ENCODE measurements at places on chromosomes 5 and 9.

- DNase-seq, result no peak
These were observed 267.3 kb downstream of the IRX1 start for GRCh38 chr5:3862906-3863305.

GRCh38 chr9:104092875-104093600 is 1.1 kb upstream of the SMC2 start:
- no peak for DNase-seq

DNA sequence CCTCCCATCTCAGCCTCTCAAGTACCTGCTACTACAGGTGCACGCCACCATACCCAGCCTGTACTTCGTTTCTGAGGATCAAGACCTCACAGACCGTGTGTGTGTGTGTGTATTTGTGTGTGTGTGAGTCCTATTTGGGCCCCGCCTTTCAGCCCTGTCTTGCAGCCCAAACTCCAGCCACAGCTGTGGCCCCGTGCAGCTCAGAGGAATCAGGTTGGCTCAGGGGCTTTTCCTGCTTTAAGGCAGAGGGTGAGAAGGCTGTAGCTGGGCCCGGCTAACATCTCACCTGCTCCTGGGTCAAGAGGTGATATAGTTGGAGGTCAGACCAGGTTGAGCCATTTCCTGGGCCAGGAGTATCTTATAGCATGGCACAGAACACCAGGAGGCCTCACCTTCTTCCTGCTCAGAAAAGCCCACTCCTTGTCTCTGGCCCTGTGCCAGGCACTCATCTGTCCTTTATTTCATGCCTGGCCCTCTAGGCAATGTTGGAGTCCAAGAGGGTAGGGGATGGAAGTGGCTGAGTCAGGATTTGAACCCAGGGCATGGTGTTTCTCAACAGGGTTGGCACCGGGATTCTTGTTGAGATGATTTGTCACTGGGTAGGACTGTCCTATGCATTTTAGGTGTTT is 1.6 kb upstream of the PHYKPL start:
- no peak for DNase-seq

DNA sequence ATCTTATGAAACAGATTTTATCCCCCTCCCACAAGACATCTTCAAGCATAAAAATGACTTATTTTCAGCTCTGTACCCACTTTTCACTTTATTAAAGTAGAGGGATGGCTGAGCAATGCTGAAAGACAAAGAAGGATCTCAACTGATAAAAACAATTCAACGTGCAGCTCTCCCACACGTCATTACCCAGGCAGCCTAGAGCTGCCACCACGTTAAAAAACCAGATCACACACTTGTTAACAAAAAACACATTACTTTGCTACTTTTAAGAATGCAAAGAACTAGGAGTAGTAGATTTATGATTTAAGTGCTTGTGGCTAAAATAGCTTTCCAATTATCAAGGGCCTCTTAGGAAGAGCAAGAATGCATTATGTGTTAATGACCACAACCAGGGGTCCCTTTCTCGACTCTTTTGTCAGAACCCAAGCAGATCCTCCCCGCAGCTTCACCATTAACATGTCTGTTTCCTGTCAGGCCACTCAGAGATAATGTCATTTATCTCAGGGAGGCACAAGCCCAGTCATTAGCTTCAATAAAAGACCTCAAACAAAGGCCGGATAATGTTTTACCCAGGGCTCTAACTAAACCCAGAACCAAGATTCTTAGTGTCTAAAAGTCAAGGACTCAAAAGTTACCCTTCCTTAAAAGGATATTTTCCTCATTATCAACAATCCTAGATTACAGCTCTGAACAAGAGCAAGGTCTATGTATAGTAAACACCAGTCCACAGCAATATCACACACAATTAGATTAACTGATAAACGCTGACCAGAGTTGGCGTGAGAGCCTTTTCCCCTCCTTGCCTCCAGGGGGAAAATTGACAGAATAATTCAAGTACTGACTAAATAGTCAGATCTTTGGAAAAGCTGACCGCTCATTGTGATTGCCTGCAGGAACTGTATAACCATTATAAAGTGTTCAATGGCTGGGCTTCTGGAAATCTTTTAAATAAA is 7.5 kb downstream of the ZNF608 start:
- DNase-seq, result no peak

DNA sequence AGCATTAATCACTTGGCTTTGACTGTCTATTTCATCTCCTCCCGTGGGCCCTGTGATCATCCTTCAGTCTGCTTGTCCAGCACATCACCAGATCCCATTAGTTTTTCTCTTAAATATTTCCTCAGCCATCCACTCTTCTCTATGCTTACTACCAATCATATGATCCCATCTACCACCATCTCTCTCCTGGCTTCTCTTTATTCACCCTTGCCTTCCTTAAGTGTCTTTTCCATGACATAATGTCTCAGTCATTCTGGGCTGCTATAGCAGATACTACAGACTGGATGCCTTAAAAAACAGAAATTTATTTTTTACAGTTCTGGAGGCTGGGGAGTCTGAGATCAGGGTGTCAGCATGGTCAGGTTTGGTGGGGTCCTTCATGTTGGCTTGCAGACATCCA is 208.4 kb upstream of the PPP1R2B start:
- DNase-seq, result no peak

GRCh38 chr9:70111641-70112236 is 68.1 kb downstream of the MAMDC2 start:
- DNase-seq, result no peak

GRCh38 chr5:149834246-149834855 is 104.2 kb downstream of the PPARGC1B start:
- no peak for DNase-seq

DNA sequence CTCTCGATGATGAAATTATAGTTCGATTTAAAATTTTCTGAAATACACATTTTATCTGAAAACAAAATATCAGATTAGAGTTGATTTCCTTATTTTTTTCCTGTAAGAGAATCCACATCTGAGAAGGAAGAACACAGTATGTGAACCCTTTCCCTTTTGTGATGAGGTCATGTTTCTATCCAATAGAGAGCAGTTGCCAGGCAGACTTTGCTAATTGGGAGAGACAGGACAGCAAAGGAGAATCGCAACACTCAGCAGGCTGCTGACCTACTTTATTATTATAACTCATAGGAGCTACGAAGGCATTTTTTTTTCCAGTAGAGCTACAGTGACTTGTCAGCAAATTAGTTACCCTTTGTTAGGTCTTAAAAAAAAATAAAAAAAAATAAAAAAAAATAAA is 242.1 kb downstream of the HCN1 start:
- DNase-seq, result no peak

GRCh38 chr9:131740898-131741297 is 1.0 kb upstream of the RAPGEF1 start:
- no peak for DNase-seq

DNA sequence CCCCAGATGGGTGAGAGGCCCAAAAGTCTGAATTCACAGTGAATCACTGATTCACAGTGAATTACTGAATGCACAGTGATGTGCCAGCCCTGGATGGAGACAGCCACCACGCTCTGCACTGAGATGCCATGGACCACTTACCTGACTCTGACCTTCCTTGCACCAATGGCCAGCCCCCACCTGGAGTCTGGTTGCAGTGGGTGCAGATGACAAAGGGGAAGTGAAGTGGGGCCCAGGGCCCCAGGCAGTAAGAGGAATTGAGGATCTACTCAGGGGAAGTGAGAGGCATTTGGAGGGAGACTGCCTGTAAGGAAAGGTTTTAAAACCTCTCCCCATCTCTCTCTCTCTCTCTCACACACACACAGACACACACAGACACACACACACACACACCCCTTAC is 412.1 kb downstream of the CYLC2 start:
- no peak for DNase-seq

GRCh38 chr9:87770616-87771315 is 44.8 kb downstream of the CTSL start:
- no peak for DNase-seq

- no peak for DNase-seq
These were observed 239.9 kb upstream of the TNC start for GRCh38 chr9:115357821-115358220.

- no peak for DNase-seq
These were observed 77.8 kb upstream of the RAPGEF1 start for GRCh38 chr9:131817627-131818026.

DNA sequence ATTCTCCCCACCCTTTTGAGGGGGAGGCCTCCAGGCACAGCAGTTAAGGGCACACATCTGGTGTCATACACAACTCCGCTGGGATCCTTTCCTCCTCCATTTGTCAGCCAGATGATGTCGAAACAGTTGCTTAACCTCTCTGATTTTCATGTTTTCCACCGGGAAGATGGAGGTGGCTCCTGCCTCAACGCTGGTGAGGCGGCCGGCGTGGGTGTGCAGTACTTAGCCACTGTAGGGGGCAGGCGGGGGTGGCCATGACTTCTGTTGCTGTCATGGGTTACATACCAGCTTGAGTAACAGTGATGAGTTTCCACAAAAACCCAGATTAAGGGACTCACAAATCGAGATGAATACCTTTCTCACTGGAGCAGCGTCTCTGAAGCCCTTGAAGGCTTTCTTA is 63.1 kb upstream of the EPB41L4B start:
- DNase-seq, result no peak

DNA sequence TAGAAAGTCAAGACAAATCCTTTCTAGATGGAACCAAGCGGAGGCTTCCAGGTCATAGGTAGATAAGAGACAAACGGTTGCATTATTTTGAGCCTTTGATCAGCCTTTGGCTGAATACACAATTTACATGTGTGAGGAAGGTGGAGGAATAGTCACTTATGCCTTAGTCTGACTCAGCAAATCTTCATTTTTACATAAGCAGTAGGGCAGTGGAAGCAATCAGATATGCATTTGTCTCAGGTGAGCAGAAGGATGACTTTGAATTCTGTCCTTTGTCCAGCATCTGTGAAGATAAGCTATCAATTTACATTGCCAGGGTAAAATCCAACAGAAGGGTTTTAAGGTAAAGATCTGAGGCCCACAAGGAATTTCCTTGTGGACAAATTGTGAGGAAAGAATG is 23.8 kb downstream of the TUSC1 start:
- no peak for DNase-seq

DNA sequence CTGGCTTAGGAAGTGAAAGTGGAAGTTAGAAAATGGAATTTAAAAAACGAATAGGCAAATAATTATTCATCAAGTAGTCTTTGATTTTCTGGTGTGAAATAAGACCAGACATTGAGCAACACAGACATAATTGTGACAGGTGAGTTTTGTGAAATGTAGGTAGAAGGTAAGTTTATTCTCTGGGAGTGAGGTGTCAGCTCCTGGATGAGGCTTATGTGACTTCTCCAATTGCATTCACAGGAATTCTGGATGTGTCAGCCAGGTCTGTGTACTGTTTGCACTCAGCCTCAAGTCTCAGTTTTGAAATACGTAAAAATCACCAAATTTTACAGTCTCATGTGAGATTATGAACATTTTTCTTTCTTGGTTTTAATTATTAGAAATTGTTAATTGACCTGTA is 537.6 kb downstream of the CETN3 start:
- no peak for DNase-seq

- DNase-seq, result no peak
These were observed 548.0 kb downstream of the CSNK1G3 start for GRCh38 chr5:124060011-124060410.

GRCh38 chr9:135463140-135463539 is 16.4 kb upstream of the PPP1R26 start:
- no peak for DNase-seq

- DNase-seq, result no peak
These were observed 267.5 kb downstream of the ENC1 start for GRCh38 chr5:74373076-74373475.

DNA sequence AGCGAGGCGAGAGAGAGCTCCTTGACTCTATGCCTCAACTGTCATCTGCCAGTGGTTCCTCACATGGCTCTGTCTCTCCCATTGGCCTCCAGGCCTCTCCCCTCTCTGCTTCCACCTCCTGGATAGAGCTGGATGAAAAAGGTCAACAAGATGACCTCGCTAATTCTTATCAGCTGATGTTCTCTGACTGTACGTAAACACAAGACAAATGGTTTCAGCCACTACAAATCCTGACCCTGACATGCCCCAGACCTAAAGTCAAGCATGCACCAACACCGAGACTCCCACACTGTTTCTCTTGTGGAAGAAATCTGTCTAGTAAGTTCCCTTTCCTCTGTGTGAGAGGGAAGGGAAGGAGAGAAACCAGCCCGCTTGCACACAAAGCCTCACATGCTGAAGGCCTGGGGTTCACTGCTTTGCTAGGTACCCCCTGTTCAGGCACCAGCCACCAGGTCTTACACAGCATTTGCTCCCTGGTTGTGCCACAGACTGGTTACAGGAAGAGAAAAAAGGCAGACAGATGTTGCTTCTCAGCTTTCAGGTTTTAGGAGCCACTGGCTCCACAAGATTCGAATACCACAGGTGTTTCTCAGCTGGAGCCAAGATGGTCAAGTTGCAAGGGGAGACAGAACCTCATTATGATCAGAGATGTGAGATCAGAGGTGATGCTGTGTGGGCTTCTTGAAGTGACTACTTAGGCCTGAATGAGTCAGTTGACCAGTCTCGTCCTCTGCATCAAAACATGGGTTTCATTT is 592.5 kb downstream of the CCDC171 start:
- no peak for DNase-seq

DNA sequence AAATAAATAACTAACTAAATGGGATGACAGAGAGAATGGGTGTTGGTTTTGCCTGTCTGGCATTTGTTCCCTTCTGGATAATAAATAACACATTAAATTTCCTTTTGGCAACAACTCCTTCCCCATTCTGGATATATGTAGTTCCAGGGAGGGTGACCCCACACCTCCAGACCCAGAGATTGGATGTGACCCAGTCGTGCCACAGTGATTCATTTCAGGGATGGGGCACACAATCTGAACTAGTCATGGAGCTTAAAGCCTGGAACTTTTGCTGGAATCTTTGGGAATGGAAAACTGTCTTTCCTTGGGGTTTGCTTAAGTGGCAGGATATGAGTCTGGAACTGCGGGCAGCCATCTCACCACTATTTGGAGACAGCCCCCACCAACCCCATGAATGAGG is 11.3 kb downstream of the KLF9 start:
- DNase-seq, result no peak

- no peak for DNase-seq
These were observed 36.0 kb downstream of the ANKRD33B start for GRCh38 chr5:10599862-10600284.

DNA sequence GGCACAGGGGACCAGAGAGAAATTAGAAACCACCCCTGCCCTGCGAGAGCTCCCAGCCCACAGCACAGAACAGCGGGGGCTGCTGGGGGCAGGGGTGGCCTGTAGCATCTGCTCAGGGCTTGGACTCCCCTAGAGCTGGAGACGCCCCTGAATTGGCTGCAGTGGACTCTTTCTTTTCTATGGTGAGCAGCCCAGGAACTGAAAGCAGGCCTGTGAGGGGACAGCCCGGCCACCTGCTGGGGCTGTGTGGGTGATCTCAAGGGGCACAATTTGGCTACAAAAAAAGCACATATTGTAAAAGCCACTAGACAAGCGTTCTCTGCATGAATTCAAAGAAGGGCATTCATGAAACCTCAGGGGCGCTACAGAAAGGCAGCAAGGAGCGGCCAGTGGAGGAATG is 57.5 kb upstream of the ICE1 start:
- DNase-seq, result no peak

- no peak for DNase-seq
These were observed 532.7 kb downstream of the SEMA5A start for GRCh38 chr5:9013147-9013546.

GRCh38 chr5:98416541-98416940 is 356.9 kb upstream of the RGMB start:
- DNase-seq, result no peak

GRCh38 chr5:103703617-103704016 is 141.0 kb upstream of the NUDT12 start:
- DNase-seq, result no peak

GRCh38 chr5:97019435-97020117 is 83.7 kb downstream of the LNPEP start:
- DNase-seq, result no peak

Data from stimulated activated CD4-positive, alpha-beta T cell treated with anti-CD3 and anti-CD28 coated beads, Interleukin-12 subunit alpha, Interleukin-12 subunit beta, amount 100 ng/mL, for 24 hours (primary cell).